Sigmoid colon (tissue), 7 donors: ENCODE measurements at places on chromosomes 16 and 17.
A peak's percentile ranks its signal among the peaks of the same experiment; 100 is the strongest.

DNA sequence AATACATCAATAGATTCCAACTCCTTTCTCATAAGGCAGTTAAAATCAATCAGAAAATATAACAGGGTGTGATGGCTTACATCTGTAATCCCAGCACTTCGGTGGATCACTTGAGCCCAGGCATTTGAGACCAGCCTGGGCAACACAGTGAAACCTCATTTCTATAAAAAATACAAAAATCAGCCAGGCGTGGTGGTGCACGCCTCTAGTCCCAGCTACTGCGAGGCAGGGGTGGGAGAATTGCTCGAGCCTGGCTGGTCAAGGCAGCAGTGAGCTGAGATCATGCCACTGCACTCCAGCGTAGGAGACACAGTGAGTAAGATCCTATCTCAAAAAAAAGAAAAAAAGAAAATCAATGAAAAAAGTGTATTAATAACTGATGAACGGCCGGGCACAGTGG is 258.6 kb downstream of the NTN1 start:
- DNase-seq, result no peak

DNA sequence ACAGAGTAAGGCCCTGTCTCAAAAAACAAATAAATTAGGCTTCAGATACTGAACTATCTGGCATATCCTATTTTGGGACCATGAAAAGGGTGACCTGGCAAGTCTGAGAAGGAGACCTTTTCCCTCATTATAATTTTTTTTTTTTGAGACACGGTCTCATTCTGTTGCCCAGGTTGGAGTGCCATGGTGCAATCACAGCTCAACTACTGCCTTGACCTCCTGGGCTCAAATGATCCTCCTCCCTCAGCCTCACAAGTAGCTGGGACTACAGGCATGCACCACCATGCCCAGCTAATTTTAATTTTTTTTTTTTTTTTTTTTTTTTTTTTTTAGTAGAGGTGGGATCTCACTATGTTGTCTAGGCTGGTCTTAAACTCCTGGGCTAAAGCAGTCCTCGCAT is 37.3 kb downstream of the PLCG2 start:
- no peak for DNase-seq

DNA sequence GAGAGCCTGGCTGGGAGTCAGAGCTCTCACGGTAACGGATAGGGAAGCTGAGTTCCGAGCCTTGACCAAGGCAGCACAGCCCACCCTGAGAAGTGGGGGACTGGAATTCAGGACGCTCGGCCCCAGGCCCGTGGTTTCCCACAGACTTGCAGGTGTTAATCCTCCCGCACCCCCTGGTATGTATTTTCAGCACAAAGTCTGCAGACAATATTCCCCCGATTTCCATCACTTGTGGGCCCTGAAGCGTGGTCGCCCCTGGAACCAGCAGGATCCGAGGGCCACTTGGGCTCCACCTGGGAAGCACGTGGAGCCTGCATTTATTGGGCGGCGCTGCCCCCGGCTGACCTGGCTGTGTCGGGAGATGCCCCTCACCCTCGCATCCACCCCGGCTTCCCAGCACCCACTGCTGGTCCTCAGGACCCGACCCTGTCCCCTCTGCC is 60.2 kb downstream of the WSB1 start:
- DNase-seq, result peak; percentile 72

GRCh38 chr17:39194089-39194984 is 3.1 kb downstream of the CACNB1 start:
- peak; percentile 87 for DNase-seq

- DNase-seq, result peak; percentile 83
Observed at GRCh38 chr17:73228748-73229236, 32.9 kb downstream of the CPSF4L start.
